LHCN-M2 (cell line): ENCODE measurements at places on chromosomes 2 and 18. TPM values are rescaled to one million over a fixed set of nuclear protein-coding genes. Genes with fewer than 3 reads are reported as not detected.

GRCh38 chr2:66717973-66718372 lies 283.0 kb downstream of the MEIS1 start:
- no peak for DNase-seq

DNA sequence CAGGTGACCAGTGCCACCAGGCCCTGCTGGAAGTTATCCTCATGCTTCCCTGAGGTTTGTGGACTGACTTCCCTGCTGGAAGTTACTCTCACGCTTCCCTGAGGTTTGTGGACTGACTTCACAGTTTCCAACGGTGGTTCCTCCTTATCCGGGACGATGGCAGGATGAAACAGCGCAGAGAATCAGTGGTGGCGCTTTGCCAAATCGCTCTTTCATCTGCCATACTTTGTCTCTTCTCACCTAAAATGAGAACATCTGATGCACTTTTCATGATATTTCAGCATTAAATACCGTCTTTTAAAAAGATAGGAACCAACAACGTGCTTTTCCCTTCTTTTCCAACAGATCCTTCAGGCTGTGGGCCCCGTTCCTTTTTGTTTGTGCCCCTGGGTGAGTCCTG lies 183.3 kb downstream of the LDLRAD4 start:
- no peak for DNase-seq

DNA sequence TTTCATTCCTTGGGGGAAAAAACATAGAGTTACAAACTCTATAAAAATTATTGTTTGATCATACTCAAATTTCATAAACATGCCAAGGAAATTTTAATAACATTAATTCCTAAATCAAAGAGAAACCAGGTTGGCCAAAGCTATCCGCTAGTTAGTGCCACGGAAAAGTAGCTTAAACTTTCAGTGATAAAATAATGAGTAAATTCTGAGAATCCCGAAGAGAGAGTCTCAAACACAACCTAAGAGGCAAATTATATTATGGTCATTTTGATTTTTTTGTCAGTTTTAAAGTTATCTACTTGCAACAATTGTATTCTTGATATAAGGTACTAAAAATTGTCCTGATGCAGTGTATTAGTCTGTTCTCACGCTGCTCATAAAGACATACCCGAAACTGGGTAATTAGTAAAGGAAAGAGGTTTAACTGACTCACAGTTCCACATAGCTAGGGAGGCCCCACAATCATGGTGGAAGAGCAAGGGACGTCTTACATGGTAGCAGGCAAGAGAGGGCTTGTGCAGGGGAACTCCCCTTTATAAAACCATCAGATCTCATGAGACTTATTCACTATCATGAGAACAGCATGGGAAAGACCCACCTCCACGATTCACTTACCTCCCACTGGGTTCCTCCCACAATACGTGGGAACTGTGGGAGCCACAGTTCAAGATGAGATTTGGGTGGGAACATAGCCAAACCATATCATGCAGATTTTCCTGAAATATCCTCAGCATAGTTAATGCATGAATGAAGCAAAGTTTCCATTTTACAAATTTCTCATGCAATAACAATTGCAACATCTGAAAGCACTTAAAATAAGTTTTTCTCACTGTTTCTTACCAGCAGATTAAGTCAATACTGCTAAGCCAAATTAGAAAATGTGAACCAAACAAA lies 205.9 kb upstream of the STK17B start:
- no peak for DNase-seq

DNA sequence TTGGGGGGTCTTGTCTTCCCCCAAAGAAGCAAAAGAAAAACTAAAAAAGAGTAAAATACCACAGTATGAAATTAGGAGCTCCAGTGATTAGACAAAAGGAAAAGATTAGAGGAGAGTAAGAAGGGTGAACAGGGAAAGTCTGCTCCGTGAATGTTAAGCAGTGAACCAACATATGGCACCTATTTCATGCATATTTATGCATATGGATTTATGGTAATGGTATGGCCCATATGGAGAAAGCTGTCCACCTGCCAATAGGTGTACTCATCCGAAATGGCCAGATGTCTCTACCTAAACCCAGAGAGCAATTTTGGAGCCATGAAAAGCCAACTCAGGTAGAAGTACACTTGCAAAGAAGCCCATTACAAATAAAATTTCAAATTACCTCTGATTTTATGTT lies 404.0 kb upstream of the RAB6C start:
- DNase-seq = no peak

DNA sequence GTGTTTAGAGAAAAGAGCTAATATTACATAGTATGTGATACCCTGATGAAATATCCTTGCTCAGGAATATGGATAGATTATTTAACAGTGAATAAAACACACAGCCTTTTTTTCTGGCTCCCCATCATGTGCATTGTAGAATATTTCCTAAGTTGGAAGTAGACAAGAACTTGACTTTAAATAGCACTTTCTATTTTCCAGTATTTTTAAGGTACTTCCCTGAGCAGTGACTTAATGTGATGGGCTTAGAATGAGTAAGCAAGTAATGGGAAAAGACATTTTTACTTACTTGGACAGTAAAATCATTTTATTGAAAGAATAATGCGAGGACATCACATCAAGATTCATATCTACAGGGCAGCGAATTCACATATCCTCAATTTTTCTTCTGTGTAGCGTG lies 176.7 kb upstream of the SLC8A1 start:
- no peak for DNase-seq

DNA sequence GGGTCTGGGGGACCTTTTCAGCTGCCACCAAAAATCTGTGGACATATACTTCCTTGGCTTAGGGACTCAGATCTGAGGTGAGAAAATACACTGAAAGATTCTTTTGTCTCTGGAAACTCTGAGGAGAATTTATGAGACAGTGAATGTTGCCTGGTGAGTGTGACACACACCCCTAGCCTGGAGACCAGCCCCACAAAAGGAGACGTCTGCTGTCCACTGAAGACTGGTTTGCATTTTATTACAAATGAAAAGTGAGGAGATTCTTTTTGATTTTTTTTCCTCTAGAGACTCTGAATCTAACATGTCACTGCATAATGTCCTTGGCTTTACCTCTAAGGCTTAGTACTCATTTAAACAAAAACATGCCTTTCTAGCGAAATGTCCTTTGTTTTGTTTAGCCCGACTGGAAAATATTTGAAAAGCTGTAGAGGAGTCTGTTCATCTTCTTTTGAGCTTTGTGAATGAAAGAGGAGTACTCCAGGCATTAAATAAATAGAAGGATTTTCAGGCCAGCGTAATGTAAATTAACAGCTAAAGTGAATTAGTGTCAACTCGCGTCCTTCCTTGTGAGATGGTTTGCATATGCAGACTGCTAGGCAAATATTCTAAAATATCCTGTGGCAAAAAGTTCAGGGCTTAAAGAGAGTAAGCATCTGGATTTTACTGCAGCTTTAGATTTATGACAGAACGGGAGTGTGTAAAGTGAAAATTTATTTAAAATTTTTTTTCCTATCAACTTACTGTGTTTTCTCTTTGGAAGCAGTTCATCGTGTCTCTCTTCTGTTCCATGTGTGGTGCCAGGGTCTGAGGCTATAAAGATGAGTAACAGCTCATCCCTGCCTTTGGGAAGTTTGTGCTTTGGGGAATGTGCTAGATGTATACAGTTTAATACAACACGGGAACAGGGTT lies 125.4 kb downstream of the VWA3B start:
- DNase-seq = no peak

DNA sequence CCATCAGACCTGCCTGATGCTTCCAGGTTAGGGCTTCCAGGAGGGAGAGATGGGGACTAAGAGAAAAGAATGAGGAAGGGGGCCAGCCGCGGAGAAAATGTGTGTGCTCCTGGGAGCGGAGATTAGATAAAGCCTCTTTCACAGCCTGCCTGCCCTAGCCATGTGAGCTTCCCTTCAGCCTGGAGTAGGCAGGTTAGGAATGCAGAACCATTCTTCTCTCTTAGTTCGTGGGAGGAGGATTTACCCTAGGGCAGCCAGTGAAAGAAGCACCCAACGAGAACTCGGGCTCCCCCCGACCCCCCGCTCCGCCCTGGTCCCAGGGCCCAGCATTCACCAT lies 36.1 kb downstream of the POMC start:
- no peak for DNase-seq

GRCh38 chr2:134324947-134325346 lies 71.1 kb downstream of the MGAT5 start:
- no peak for DNase-seq

- DNase-seq = no peak
Measured at GRCh38 chr2:168667156-168667555, 135.3 kb upstream of the NOSTRIN start.

DNA sequence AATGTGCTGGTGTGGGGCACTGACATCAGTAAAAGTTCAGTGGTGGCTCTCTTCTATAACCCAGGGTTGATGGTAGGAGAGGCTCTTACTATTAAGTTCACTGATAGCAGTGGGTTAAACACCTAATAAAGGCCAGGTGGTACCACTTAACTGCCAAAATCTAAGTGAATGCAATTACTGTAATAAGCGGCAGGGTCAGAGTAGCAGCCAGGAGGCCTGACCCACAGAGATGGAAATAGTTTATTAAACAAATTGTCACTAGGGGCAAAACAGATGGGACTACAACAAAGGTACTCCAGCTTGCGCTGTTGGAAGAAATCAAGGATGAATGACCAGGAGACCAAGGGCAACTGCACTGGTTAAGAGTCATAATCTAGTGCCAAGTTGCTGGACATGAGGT lies 26.6 kb downstream of the ZSWIM2 start:
- no peak for DNase-seq

GRCh38 chr2:152500772-152501171 lies 165.8 kb downstream of the FMNL2 start:
- DNase-seq = no peak

DNA sequence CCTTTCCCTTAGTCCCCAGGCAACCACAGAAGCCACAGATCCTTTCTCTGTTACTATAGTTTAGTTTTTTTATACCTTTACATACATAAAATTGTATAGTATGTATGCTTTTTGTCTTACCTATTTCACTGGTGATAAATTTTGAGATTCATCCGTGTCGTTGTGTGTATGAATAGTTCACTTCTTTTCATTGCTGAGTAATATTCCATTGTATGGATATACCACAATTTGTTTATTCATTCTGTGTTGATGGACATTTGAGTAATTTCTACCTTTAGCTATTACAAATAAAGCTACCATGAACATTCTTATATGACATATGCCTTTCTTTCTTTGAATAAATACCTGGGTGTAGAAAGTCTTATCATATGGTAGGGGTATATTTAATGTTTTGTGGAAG lies 102.8 kb upstream of the CERS6 start:
- DNase-seq = no peak

- DNase-seq = peak; percentile 65
Measured at GRCh38 chr2:160289831-160290230, 89.8 kb upstream of the ITGB6 start.

DNA sequence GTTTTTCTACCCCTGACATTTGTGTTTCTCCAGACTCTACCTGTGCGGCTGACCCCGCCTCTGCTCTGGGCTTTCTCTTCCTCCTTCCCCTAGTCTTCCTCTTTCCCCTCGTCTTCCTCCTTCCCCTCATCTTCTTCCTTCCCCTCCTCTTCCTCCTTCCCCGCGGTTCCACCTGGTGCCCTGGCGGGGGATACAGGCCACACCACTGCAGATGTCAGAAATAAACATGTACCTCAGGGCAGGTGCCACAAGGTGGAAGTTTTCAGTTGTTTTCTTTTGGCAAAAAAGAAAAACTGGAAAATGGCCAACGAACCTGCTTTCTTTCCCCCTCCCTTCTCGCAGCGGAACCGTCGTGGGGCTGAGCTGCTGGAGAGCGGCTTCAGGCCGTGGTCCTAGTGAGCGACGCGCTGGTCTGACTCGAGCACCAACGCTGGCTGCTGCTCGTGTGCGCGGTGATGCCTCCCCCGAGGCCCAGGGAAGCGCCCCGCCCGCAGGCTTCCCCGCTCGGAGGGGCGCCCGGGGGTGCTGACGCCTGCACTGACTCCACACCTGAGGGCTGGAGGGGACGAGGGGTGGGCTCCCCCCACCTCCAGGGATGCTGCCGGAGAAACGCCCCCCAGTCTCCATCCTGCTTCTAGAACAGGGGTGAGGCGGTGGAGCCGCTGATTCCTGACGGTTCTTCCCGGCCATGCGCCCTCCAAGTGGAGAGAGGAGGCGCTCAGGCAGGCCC lies 83.7 kb upstream of the ZNF516 start:
- no peak for DNase-seq

DNA sequence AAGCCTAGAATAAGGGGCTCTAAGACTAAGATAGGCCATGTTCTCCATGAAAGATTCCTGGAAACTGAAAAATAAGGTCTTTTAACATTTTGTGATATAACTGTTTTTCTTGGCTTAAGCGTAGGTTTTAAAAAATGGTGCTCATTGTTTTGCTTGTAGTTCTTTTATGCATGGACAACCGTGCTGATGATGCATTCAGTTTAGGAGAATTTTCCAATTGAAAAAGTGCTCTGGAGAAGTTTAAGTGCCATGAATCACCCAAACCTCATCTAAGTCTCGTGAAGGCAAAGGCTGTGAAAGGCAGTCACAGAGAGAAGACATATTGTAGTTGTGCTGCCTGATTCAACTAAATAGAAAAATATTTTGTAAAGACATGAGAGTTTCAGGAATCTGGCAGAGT lies 111.8 kb upstream of the GAREM1 start:
- DNase-seq = no peak

DNA sequence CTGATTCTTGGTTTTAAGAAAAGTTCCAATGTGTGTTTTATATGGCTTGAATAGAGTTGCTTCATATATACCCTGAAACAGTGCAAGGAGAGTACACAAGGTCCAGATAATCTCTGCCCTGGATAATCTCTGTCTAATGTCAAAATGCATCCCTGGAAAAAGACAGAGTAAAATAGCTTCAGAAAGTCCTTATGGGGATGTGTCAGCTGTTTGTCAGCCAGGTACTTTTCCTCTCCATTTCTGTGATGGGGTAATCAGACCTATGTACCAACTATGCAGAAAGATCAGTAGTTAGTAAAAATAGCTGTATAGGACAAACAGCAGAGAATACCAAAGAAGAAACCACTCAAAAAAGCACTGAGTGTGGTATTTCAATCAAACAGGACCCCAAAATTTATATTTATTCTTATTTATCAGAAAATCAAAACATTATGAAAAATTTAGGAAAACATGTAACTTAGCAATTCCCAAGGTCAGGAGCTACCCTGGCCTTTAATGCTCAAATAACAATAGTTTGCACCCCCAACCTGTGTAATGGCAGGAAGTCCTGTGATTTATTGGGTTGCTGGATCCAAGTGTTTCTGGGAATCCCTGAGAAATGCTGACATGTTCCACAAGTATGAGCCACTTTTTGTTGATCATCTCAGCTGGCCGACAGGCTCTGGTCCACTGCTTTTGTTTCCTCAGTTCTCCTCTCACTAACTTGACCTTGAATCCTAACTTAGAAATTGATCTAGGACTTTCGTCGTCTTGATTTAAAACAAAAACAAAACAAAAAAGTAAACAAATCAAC lies 69.6 kb downstream of the MDH1 start:
- no peak for DNase-seq

MYO5B gene
- 2.4 and 6.3 TPM in 2 replicates for total RNA-seq

TCF23 gene
- not detected in 2 replicates for total RNA-seq

MC4R gene
- not detected in 2 replicates for total RNA-seq

AMMECR1L gene
- 7.9 and 10.4 TPM in 2 replicates for total RNA-seq

PCARE gene
- not detected in 2 replicates for total RNA-seq

XDH gene
- total RNA-seq = 0.06 and 0.51 TPM in 2 replicates

ABCB11 gene
- total RNA-seq = not detected in 2 replicates

TUBA4B gene
- total RNA-seq = not detected in 2 replicates

AFF3 gene
- under 0.01 TPM in 1 of 2 replicates, not detected in the other for total RNA-seq

ABHD1 gene
- total RNA-seq = 0.17 TPM in 1 of 2 replicates, not detected in the other

OSBPL6 gene
- 12.2 and 18.1 TPM in 2 replicates for total RNA-seq

ADD2 gene
- not detected in 2 replicates for total RNA-seq
